ENCODE measurements at places on chromosomes 3 and 15. TPM values are rescaled to one million over a fixed set of nuclear protein-coding genes. Genes with fewer than 3 reads are reported as not detected.

DNA sequence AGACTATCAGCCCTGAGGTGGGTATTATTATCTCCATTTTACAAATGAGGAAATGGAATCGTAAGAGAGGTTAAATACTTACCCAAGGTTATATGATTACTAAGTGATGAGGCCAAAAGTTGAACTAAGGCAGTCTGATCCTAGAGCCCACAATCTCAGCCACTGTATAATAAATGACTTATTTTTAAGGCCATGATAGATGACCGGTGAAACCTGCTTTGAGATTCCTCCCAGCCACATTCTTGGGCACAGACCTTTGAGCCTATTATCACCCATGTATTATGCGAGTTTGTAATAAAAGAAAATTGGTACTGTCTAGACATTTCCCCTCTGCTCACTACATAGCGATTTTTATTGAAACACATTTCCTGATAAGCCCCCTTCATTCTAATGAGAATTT lies 37.4 kb downstream of the POLQ start:
- H3K4me3 ChIP-seq, result no peak overlapping the region
- no peaks in the 10 kb centered on the region for H3K4me1 ChIP-seq
- no peak overlapping the region for H3K27ac ChIP-seq
- no peaks in the 10 kb centered on the region for H3K36me3 ChIP-seq

Gene ANKUB1
- not detected for total RNA-seq

DNA sequence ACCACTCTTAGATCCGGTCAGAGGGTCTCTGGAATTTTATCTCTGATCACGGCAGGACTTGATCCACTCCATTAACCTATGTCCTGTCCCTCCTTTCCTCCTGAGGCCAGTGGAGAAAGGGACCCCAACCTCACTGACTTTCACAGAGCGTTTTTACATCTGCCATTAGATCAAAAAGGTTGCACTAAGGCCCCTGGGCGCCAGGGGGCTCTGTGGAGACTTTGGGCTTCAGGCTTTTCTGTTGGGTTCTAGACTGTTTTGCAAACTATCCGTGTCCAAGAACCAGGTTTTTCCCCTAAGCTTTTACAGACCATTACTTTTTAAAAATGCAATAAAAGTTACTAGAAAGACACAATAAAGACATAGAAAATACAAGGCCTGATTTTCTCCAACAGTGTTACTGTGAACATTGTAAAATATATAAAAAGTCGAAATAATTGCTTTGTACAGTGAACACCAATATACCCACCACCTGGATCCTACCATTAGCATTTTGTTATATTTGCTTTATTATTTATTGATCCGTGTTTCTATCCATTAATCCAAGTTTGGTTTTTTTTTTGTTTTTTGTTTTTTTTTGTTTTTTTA lies 159.7 kb downstream of the POLR2M start:
- H3K4me1 ChIP-seq, result no peaks in the 10 kb centered on the region
- no peaks in the 10 kb centered on the region for H3K36me3 ChIP-seq
- no peak overlapping the region for H3K4me3 ChIP-seq
- H3K27ac ChIP-seq, result no peak overlapping the region

DNA sequence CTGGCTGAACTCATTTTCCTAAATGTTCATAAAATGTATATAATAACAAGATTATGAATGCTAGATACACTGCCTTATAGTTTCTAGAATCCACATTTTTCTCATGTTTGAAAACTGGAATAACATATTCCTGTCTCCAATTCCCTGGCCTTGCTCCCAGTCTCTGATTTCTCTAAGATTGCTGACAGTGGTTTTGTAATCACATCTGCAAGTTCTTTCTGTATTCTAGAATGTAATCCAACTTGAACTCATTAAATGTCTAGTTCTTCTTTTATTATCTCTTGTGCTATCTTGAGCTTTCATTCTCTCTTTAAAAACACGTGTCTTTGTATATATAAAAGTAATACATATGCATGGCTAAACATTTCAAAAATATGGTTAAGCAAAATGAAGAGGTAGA lies 215.2 kb upstream of the ADAMTS9 start:
- no peak overlapping the region for H3K4me3 ChIP-seq
- DNase-seq, result no peak
- H3K27ac ChIP-seq, result peak overlapping the region; percentile 89
- no peaks in the 10 kb centered on the region for H3K36me3 ChIP-seq
- no peaks in the 10 kb centered on the region for H3K27me3 ChIP-seq
- peaks cover 73% of the 10 kb centered on the region for H3K4me1 ChIP-seq

DNA sequence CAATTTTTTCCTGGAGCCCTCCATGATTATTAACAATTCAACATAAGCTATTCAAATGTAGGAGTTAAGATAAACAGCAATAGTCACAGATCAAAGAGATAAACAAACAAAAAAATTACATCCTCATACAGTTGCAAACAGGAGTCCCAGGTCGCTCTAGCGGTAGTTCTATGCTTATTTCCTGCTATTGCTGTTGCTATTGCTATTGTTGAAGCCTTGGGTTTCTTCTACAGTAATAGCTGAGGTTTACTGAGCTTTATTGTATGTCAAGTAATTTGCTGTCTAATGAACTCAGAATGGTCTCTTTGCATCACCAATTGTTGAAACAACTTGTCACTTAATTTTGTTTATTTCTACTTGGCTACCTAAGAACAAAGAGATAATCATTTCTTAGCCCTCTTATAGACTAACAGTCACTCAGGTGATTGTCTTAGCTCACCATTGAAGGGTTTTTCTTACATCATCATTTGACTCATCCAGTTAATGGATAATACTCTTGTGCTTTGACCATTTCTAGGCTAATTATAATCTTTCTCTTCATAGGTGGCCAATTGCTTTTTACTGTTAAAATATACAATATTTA lies 654.6 kb downstream of the MECOM start:
- H3K4me1 ChIP-seq, result no peaks in the 10 kb centered on the region
- no peak overlapping the region for H3K27ac ChIP-seq
- no peak overlapping the region for H3K4me3 ChIP-seq
- H3K27me3 ChIP-seq, result no peaks in the 10 kb centered on the region

Gene ACTRT3
- total RNA-seq, result 0.54 TPM

GRCh38 chr3:62184559-62184958 lies 188.8 kb downstream of the FEZF2 start:
- no peaks in the 10 kb centered on the region for H3K36me3 ChIP-seq
- no peak overlapping the region for H3K4me3 ChIP-seq
- DNase-seq, result peak; percentile 35
- peaks cover 22% of the 10 kb centered on the region for H3K4me1 ChIP-seq

- no peaks in the 10 kb centered on the region for H3K36me3 ChIP-seq
- no peak overlapping the region for H3K27ac ChIP-seq
- H3K4me3 ChIP-seq, result no peak overlapping the region
- H3K27me3 ChIP-seq, result no peaks in the 10 kb centered on the region
- no peak for DNase-seq
- H3K4me1 ChIP-seq, result no peaks in the 10 kb centered on the region
Observed at GRCh38 chr15:96028620-96029019, 301.9 kb upstream of the NR2F2 start.

GRCh38 chr3:71514621-71515020 lies 68.9 kb downstream of the FOXP1 start:
- no peak overlapping the region for H3K27ac ChIP-seq
- DNase-seq, result no peak
- H3K27me3 ChIP-seq, result no peaks in the 10 kb centered on the region
- no peak overlapping the region for H3K4me3 ChIP-seq

Gene PCLAF
- total RNA-seq, result not detected

DNA sequence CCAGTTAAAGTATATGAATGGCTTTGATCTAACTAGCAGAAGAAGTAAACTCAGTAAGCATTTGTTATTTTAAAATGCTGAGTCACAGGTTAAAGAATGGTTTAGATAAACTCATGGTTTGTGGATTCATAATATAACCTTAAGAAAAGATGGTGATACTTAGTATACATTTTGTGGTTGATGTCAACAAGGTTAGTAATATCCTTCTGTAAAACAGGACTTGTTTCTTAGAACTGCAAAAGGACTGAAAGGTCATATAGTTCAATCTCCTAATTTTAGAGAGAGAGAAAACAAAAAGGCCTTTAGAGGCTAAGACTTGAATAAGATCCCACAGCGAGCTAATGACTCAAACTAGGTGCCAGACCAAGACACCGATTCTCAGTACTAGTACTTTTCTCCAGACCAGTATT lies 50.0 kb downstream of the STRIT1 start:
- no peaks in the 10 kb centered on the region for H3K27me3 ChIP-seq
- no peak overlapping the region for H3K4me3 ChIP-seq
- no peak for DNase-seq
- no peaks in the 10 kb centered on the region for H3K4me1 ChIP-seq
- no peak overlapping the region for H3K27ac ChIP-seq

DNA sequence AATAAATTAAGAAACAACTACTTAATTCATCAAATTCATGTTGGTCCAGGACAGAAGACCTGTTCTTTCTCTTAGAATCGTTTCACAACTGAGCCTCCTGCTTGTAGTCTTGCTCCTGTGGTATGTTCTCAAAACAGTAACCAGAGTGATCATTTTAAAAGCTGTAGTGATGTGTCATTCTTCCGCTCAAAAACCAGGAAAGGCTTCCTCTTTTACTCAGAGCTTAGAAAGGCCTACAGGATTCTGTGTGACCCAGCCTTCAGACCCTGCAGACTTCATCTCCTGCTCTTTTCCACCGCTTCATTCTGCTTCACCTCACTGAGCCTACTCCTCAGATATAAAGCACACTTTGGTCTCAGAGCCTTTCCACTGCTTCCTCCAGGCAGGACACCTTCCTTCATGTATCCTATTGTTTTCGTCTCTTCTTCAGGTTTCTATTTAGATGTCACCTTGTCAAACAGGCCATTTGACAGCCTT lies 22.7 kb downstream of the ST6GAL1 start:
- H3K27me3 ChIP-seq, result no peaks in the 10 kb centered on the region
- H3K4me1 ChIP-seq, result peaks cover 46% of the 10 kb centered on the region
- no peak for DNase-seq
- H3K36me3 ChIP-seq, result no peaks in the 10 kb centered on the region
- peak overlapping the region; percentile 65 for H3K27ac ChIP-seq

Gene NPHP3
- total RNA-seq, result 8.5 TPM

GRCh38 chr3:37694284-37694675 lies 167.4 kb upstream of the CTDSPL start:
- peaks cover 3% of the 10 kb centered on the region for H3K4me1 ChIP-seq
- no peak overlapping the region for H3K4me3 ChIP-seq
- H3K27ac ChIP-seq, result no peak overlapping the region
- H3K36me3 ChIP-seq, result peaks cover 3% of the 10 kb centered on the region
- H3K27me3 ChIP-seq, result no peaks in the 10 kb centered on the region
- no peak for DNase-seq

Gene SLC12A1
- not detected for total RNA-seq
